Activated CD4-positive, alpha-beta T cell treated with anti-CD3 and anti-CD28 coated beads for 1 hour (primary cell): ENCODE measurements at places on chromosomes 4 and X.

- no peak for DNase-seq
These were observed 571.1 kb upstream of the DIPK2B start for GRCh38 chrX:45771560-45772340.

GRCh38 chr4:61762722-61763627, 562.8 kb downstream of the ADGRL3 start:
- DNase-seq = no peak

DNA sequence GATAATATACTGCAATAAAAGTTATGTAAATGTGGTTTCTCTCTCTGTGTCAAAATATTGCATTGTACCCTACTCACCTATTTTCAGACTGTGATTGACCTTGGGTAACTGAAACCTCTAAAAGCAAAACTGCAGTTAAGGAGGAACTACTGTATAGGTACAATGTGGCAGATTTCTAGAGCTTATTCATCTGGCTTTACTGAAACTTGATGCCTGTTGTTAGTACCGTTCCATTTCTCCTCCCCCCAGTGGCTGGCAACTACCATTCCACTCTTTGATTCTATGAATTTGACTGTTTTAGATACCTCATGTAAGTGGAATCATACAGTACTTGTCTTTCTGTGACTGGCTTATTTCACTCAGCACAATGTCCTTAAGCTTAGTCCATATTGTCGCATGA, 61.9 kb downstream of the HOPX start:
- DNase-seq = no peak

- no peak for DNase-seq
These were observed 193.6 kb downstream of the FBXW7 start for GRCh38 chr4:152342293-152342692.

- no peak for DNase-seq
These were observed 189.1 kb upstream of the RBPJ start for GRCh38 chr4:26131711-26132110.

DNA sequence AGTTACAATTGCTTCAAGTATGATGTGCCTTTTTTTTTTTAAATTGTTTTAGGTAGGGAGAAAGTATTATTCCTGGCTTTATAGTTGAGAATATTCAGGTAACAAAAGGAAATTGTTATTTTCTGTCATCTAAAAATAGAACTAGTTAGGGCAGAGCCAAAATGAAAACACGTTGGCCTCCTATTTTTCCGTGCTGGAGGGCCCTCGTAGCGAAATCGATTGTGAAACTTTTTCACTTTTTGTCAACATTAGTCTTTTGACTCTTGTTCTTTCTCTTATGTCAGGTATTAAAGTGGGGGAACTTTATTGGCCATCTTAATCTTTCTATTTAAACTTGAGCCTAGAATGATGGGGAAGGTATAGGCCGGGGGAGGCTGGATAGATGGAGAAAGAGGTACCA, 104.9 kb downstream of the ARHGAP10 start:
- DNase-seq = no peak

DNA sequence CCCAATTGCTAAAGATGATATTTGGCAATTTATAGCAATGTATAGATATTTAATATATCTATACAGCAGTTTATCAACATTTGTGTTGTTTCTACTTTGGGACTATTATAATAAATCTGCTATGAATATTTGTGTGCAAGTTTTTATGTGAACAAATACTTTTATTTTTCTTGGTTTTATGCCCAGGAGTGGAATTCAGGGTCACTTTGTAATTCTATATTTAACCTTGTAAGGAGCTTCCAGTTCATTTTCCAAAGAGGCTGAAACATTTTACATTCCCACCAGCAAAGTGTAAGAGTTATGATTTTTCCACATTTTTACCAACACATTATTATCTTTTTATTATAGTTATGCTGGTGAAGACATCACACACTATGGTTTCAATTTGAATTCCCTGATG, 801.3 kb downstream of the PCDH18 start:
- no peak for DNase-seq

DNA sequence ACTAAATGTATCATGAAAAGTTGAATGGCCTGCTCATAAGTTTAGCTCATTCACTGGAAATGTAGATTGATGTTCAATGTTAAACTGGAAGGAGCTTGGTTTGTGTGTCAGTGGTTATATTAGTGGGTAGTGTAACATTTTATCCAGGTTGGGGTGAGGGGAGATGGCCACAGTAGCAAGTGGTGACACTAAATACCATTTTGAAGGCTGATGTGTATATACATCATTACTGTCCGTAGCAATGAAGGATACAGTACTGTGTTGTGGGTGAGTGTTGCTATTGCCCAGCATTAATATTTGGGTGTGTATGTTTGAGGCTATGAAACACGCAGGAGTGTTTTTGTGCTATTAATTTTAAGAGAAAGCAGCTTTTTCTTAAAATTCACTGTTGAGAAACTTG, 6.3 kb downstream of the HMGB3 start:
- no peak for DNase-seq

DNA sequence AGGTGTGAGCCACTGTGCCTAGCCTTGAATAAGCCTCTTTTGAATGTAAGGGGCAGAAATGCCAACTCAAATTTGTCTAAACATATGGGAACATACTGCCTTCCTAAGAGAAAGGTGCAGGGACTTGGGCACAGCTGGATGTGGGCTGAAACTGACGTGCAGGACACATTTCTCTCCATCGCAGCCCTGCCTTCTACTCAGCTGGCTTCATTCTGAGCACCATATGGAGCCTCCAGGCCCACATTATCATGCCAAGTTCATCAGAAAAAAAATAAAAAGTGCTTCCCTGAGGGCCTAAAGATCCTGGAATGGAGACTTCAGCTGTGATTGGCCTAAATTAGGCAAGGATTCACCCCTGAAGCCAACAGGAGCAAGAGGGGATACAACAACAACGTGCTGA, 386.2 kb downstream of the RAB28 start:
- no peak for DNase-seq

DNA sequence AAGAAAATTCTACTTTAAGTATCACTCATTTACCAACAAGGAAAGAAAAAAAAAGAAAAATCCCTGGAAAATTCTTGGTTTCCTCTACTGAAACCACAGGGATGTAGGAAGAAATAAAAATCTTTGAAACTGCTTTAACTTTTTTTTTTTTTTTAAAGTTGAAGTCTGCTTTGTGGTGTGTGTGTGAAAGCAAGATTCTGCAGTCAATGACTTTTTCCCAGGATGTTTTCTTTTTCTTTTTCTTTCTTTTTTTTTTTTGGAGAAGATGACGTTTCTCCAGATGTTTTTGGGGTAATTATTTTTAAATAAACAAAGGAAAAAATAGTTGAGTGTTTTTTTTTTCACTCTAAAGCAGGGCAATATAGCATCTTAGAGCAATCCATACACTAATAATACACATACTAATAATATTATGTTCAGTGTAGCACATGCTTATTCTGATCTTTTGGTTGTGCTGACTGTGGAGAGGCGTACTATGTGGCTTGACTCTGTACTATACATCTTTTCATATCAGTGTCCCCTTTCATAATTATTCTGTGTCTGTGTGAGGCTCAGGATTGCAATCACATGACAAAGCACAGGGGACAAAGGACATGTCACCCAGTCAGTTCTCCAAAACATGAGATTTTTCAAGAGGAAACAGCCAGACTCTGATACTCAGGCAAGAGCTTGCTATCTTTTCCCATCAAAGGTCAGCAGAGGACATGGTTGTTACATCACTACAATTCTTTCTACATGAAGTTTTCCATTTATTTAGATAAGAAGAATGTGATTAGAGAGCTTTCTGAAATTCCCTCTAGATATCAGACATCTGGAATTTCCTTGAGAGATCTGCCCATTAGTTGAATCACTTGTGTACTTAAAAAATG, 111.0 kb downstream of the PDE5A start:
- DNase-seq = no peak

- DNase-seq = no peak
These were observed 246.6 kb downstream of the PARM1 start for GRCh38 chr4:75179510-75179909.

DNA sequence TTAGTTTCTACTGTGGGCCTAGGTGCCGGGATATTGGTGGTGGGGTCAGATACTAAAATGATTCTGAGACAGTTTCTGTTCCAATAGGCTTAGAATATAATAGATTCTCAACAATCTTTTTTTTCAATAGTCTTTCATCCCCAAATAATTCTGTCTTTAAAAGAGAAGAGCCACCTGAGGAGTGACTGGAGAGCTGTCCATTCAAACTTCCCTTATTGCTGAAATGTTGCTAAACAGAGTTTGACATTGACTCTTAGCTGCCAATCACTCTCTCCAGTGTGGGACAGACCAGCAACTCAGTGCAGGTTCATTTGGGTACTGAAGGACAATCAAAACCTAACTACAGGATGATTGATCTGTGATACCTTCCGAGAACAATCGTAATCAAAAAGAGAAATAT, 12.4 kb upstream of the ADH7 start:
- DNase-seq = no peak

GRCh38 chr4:97150966-97151365, 992.3 kb downstream of the STPG2 start:
- no peak for DNase-seq

DNA sequence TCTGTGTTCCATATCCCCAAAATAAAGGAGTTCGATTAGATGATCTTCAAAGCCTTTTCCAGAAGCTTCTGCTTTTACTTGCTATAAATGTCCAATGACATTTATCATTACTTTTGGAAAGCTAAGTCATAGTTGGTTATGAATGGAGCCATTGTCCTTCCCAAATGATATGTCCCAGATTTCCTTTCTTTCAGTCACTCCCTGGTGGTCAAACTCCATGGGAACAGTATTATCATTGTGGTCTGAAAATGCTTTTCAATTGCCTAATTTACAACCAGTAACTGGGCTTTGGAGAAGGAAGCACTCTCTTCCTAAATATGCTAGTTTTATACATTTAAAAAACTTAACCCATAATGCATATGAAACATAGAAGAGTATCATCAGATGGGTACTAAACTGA, 571.5 kb upstream of the AMOT start:
- DNase-seq = no peak

- no peak for DNase-seq
These were observed 66.2 kb downstream of the ZAR1 start for GRCh38 chr4:48556268-48556667.

- no peak for DNase-seq
These were observed 444.2 kb downstream of the IDS start for GRCh38 chrX:149060921-149061320.

DNA sequence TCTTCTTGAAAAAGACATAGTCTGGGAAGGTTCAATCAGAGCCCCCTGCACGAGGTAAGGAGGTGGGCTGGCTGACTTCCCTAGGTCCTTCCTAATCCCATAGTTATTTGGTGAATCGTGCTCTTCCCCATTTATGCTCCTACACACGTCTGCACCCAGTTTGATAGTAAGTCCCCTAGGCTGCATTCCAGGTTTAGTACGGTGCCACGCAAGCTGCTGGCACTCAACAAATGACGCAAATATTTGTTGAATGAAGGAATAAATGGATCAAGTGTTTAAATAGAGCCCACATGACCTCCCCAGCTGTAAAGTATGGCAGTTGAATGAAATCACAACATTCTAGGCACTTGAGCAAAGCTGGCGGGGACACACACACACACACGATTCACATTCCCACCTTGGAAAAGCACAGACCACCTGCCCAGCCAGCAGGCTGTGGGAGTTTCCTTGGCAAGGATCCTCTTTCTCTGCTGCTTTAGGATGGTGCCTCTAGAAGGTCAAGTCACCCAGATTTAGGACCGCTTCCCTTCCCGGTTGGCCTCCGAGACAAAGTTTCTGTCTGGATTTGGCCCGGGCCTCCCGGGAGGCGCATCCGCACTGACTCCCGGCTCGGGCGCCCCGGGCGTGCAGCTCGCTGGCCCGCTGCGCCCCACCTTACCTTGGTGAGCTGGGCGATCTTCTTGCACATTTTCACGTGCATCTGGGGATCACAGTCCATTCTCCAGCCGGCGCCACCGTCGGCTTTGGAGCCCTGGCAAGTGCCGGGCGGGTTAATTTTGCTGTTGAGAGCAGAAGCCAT, 721 bp downstream of the FAM184B start:
- DNase-seq = no peak

GRCh38 chrX:153684467-153685155, 3.1 kb upstream of the SLC6A8 start:
- DNase-seq = no peak
